Erythroblast (primary cell): ENCODE measurements at places on chromosomes 13 and 19.

DNA sequence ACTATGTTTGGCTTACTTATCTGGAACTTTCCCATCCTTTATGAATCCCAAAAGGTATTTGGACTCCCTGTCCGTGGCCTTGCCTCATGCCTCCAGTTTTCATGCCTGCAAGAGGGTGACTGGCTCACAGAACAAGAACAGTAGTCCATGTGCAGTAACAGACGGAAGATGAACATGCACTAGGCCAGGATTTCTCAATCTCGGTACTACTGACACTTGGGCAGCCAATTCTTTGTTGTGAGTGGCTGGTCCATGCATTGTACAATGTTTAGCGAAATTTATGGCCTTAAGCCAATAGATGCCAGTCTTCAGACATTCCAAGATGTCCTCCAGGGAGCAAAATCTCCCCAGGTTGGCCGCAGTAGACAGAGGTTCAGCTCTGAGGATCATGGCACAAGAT lies 61.9 kb downstream of the DOCK9 start:
- no peak for DNase-seq

DNA sequence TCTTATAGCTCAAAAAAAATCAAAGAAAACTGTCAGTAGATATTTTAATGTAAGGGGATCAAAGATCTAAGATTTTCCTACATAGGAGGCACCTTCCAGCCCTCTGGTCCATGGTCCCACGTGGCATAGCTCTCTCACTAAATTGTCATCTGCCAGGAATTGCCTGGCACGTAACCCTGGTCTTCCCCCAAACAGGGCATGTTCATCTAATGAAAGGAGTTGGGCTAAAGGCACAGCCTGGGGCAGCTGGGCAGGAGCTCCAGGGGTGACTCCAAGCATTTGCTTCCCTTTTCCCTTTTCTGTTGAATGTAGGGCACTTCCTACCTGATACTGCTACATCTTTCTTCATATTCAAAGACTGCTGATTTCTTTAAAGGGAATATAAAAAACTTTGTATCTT lies 148.7 kb downstream of the COL4A1 start:
- DNase-seq = no peak

- DNase-seq = no peak
These were observed 63.3 kb downstream of the TNFSF13B start for GRCh38 chr13:108332791-108333190.

DNA sequence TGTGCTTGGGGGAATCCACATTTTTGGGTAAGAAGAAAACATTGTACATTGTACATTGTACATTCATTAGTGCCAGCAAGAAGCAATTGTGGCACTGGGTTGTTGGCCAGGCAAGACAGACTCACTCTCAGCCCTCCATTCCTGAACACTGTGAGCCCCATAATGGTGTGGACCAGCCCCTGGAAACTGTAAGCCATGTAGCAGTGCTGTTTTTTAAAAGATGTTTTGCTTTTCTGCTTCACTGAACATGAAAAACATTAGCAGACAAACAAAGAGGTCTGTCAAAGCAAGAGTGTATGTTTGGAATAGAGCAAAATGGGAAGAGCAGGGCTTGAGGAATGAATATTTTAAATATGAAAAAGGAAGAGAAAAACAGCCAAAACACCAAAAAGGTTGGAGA lies 39.1 kb upstream of the IL17D start:
- no peak for DNase-seq

GRCh38 chr13:35499196-35499662 lies 22.7 kb upstream of the MAB21L1 start:
- DNase-seq = no peak

DNA sequence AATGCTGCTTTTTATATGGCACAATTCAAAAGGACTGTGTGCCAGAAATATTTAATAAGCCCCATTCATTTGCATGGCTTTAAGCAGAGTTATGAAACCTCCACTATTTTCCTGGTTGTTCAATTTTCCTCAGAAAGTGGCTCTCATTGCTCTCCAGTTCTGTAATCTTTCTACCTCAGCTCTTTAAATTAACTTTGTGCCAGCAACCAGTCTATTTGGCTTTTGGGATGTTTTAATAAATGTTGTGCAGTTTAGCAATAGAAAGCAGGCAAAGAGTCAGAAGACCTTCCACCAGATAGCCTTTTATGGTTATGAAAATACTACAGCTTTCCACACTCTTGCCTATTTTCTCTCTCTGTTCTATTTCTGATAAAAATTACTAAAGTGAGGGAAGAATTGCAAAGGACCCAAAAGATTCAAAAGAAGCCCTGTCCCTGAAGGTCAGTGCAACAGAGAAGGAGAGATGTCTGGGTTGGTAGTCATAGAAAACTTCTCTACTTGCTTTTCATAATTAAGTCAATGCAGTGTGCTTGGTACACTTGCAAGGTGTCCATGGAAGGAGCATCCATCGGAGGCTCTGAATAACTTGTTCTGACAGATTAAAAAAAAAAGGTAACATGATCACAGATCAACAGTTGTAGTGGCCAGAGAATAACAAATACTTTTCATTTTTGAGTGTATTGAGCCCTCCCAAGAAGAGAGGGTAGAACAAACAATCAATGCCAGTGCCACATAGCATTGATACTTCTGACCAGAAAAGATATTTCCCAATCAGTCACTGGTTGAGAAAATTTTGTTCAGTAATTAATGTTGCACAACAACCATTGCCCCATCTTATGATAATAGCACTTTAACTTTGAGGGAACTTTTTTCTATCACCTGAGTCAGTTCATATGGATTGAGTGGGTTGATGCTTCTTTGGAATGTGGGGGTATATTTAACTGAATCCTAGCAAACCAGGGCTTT lies 48.4 kb upstream of the SPRY2 start:
- no peak for DNase-seq

DNA sequence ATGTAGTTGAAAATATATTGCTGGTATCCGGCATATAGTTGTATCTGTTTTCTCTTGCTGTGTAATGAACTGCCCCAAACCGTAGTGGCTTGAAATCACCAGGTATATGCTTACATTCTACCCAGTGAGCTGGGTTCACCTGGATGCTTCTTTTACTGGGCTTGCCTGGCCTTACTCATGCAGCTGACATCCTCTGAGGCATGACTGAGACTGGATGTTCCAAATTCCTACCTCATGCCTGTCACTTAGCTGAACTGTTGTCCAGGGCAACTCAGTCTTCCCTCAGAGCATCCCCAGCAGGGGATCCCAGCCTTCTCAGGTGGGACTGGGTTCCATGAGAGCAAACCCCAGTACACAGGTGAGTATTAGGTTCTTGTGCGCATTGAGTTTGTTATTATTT lies 66.8 kb downstream of the IFT88 start:
- no peak for DNase-seq

GRCh38 chr19:30017172-30017571 lies 75.1 kb downstream of the URI1 start:
- DNase-seq = no peak

GRCh38 chr13:34546344-34547250 lies 395.5 kb upstream of the NBEA start:
- DNase-seq = no peak

- DNase-seq = peak; percentile 84
These were observed 9.4 kb downstream of the OCEL1 start for GRCh38 chr19:17235300-17235970.

- no peak for DNase-seq
These were observed 43.5 kb downstream of the TRPM4 start for GRCh38 chr19:49201042-49201441.

GRCh38 chr13:33679658-33680012 lies 138.3 kb upstream of the RFC3 start:
- no peak for DNase-seq

GRCh38 chr13:33657274-33657673 lies 160.7 kb upstream of the RFC3 start:
- no peak for DNase-seq

DNA sequence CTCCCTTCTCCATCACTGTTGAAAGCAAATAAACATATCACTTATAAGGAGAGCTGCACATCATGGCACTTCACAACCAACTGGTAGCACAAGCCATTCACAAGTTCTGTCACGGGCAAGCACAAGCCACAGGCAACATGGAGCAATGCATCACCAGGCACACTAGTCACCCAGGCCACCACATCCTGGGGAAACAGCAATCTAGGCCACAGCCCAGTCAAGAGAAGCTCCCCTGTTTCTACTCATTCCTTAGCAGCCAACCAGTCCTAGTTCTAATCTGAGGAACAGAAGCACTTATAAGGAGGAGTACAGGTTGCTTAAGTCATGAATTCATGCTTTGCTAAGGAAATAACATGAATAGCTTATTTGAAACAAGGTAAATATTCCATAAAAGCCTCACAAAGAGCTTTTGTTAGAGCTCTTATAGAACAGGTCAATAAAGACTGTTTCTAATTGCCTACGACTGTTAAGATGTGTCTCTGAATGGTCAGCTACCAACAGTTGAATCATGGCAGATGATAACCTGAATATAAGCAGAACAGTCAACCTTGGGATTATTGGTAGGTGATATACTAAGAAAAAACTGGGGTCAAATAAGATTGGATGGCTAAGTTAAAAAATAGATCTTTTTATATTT lies 169.0 kb downstream of the TBC1D4 start:
- DNase-seq = no peak

DNA sequence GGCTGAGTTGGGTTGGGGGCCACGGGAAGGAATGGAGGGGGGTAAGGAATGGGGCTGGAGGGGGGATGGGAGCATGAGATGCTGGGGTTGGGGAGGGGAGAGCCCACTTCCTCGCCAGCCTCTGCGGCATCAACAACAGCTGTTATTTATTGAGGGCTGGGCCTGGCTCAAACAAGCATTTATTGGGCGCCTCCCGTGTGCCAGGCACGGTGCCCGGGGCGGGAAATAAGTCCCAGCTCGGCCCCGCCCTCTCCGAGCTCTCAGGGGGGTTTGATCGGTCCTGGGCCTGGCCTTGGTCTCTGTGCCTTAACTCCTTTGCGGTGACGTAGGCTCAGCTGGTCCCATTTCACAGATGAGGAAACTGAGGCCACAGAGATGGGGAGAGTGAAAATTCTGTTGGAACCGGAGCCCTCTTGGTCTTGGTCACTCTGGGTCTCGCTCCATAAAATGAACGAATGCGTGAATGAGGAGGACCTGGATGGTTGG lies 919 bp upstream of the ADAMTS10 start:
- no peak for DNase-seq

DNA sequence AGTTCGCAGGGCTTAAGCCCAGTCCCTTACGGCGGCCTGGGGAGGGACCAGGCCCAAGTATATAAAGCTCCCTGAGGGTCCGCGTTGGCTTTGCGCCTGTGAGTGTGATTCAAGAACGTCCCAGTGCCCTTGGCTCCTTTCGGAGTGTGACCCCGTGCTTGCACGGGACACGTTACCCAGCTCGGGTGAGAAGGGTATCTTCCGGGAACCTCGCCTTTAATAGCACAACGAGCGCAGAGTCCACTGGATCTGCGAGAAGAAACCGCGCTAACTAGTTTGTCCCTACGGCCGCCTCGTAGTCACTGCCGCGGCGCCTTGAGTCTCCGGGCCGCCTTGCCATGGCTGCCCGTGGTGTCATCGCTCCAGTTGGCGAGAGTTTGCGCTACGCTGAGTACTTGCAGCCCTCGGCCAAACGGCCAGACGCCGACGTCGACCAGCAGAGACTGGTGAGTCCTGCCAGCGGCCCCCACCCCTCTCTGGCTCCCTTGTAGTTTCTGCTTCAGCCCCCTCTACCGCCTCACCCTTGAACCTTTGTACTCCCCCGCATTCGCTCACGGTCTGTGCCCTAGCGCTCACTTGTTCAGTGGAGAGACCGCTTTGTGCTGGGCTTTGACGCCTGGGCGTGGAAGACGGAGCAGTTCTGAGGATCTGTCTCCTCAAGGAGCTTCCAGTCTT lies at the start of gene DNAJC15:
DNAJC15 (plus strand) TSS at position 298 of the 675 bp plus-strand sequence; CDS start at position 339, 41 bp downstream.
- peak; percentile 78 for DNase-seq

DNA sequence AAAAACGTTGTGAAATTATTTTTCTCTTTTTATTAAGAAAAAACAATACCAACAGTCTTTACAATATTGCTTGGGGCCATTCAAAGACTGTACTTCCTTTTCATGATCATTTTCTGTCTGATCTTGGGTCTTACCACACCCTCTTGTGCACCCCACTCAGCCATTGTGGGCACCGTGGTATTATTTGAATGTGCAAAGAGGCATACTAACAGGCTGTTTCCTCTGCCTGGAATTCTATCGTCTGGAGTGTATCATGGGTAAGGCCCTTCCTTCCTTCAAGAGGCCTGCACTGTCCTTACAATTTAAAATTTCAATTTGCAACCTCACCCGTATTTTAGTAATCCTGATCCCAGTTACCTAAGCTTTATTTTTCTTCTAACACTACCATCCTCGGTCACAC lies 76.5 kb downstream of the FGF14 start:
- no peak for DNase-seq

DNA sequence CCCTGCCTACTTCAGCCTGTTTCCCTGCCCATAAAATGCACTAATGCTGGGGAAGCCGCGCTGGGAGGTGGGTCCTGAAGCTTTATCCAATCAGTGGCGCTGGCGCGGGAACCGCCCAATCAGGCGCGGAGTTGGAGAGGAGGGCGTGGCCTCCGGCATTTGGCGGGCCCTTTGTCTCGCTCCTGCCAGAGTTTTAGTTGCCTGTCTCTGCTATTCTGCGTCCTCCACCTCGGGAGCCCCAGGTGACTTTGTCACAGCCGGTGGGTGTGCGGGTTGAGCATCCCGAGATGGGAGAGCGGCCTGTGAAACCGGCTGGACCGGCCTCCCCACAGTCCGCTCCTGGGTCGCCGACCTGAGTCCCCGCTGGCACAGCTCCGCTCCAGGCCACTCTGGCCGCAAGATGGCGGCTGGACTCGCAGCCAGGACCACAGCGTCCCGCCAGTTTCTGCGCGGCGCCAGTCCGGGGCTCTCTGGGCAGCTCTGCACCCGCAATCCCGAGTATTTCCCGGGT lies 30.7 kb upstream of the ZNF429 start:
- peak; percentile 16 for DNase-seq

GRCh38 chr19:38737921-38738737 lies 6.1 kb downstream of the CAPN12 start:
- DNase-seq = no peak

- no peak for DNase-seq
These were observed 75.3 kb upstream of the RXFP2 start for GRCh38 chr13:31663880-31664585.

DNA sequence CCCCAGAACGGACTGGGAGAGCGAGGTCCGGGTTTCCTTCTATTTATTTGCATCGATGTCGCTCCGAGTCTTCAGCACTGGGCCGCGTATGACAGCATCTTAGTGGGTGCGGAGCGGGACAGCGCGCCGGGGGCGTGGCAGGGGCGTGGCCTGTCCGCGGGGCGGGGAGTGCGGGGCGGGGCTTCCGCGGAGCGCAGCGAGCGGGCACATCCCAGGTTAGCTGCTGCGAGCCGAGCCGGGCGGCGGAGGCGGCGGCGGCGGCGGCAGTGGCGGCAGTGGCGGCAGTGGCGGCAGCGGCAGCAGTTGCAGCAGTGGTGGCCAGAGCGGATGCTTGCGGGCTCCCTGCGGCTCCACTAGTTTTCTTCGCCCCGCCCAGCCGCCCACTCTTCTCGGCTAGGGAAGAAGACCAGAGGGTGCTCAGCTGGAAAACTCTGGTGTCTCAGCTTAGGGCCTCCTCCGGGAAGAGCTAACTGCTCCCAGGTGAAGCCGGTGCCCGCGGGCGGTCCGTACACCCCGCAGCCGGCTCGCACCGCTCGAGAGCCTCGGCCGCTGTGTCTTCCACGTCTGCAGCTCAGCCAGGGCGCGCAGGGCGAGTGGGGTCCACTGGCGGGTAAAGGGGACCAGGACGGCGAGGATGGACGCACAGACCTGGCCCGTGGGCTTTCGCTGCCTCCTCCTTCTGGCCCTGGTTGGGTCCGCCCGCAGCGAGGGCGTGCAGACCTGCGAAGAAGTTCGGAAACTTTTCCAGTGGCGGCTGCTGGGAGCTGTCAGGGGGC lies at the start of gene GPC5:
GPC5 (plus strand) TSS at position 209 of the 776 bp plus-strand sequence.
- peak; percentile 85 for DNase-seq

- no peak for DNase-seq
These were observed 179.7 kb downstream of the STK24 start for GRCh38 chr13:98397221-98397620.
